Stimulated activated CD4-positive, alpha-beta T cell treated with anti-CD3 and anti-CD28 coated beads, Interleukin-4, amount 100 ng/mL, for 24 hours (primary cell): ENCODE measurements at places on chromosomes 12 and 14.
A peak's percentile ranks its signal among the peaks of the same experiment; 100 is the strongest.

DNA sequence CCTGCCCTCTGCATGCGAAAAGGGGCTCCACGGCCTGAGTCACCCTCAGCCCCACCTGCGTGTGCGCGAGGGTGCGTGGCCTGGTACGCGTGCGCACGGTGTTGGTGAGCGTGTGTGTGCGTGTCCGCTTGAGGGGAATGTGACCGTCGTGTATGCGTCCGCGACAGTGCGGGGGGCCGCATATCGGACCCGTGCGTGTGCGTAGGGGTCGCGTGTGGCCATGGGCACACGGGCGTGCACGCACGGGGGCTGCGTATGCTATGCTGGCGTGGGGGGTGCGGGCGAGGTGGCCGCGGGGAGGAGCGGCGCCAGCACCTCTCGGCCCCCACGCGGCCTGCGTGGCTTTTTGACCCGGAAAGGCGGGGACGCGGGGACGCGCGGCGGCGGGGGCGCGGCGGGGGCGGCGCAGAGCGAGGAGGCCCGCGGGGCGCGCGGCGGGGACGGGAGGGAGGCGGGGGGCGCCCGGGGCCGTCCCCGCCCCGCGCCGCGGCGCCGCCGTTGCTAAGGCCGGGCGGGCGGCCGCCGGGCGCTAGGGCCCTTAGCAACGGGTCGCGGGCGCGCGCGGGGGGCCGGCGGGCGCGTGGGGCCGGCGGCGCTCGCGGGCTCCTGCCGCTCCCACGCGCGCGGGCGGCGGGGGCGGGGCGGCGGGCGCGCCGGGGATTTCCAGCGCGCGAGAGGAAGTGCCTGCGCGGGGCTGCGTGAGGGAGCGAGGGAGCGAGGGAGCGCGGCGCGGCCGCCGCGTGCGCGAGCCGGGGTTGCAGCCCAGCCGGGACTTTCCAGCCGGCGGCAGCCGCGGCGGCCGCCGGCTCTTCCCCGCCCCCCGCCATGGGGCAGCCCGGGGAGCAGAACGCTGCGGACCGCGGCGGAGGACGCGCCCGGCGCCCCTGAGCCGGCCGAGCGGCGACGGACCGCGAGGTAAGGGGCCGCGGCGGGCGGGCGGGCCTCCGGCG lies at the start of gene TRAF3:
Gene TRAF3, plus strand, starts transcription at position 689 of the 950 bp plus-strand sequence. CDS start 92,753 bp downstream, outside the sequence.
- peak; percentile 82 for DNase-seq

DNA sequence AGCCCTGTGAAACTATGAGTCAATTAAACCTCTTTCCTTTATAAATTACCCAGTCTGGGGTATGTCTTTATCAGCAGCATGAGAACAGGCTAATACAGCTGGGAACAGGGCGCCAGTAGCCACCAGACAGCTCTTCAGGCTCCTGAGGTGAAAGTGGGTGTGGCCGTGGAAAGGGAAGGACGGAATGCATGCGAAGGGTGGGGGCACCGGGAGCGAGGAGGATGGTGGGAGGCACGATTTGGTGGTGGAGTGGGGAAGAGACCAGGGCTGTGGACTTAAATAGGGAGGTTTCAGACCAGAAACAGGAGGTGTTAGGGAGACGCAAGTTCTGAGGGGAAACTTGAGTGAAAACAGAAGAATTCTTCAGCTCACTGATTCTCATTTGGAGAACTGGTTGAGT lies 44.1 kb upstream of the CHST11 start:
- DNase-seq: no peak

DNA sequence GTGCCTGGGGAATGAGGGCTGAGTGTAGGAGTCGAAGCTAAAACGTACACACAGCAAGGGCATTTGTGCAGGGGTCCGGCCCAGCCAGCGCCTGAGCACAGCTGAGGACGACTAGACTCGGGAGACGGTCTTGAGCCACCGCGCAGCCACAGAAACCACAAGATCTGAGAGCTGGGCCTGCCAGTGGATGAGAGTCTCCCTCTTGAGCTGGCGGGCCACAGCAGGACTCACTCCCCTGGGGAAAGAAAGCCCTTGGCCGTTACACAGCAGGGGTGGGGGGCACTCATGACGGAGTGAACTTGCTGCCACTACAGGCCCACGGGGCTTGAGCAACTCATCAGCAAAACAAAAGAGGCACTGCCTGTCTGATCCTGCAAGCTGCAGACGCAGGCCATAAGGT lies 23.0 kb downstream of the STX2 start:
- DNase-seq: no peak

- DNase-seq: no peak
Observed at GRCh38 chr12:34406228-34406995, 384.1 kb downstream of the ALG10 start.

DNA sequence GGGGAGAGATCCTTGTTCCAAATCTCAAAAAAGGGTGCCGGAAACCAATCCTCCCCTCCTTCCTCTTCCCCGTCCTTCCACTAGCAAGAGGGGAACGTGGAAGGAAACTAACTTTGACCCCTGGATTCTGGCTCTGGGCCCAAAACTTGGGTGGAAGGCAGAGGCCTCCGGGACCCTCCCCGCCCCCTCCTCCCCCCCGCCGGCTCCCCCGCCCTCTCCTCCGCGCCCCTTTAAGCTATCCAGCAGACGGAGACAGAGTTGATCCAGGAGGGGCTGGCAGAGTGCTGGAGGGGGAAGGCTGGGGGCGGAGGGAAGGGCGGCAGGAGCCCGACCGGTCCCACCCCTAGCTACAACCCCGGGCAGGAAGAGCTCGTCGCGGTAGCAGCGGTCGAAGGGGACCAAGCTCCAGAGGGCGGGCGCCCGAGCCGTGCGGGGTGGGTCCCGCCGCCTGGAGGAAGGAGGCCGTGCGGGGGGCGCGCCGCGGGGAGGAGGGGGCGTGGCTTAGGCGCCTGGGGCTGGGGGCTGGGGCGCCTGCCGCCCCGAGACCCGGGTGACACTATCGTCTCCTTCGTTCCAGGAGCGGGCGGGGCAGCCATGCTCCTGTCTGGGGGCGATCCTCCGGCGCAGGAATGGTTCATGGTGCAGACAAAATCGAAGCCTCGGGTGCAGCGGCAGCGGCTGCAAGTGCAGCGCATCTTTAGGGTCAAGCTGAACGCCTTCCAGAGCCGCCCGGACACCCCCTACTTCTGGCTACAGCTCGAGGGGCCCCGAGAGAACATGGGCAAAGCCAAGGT lies at the start of gene NYNRIN:
Gene NYNRIN, plus strand, starts transcription at position 351 of the 794 bp plus-strand sequence. Its CDS starts 244 bp downstream, at position 595.
- peak; percentile 13 for DNase-seq

DNA sequence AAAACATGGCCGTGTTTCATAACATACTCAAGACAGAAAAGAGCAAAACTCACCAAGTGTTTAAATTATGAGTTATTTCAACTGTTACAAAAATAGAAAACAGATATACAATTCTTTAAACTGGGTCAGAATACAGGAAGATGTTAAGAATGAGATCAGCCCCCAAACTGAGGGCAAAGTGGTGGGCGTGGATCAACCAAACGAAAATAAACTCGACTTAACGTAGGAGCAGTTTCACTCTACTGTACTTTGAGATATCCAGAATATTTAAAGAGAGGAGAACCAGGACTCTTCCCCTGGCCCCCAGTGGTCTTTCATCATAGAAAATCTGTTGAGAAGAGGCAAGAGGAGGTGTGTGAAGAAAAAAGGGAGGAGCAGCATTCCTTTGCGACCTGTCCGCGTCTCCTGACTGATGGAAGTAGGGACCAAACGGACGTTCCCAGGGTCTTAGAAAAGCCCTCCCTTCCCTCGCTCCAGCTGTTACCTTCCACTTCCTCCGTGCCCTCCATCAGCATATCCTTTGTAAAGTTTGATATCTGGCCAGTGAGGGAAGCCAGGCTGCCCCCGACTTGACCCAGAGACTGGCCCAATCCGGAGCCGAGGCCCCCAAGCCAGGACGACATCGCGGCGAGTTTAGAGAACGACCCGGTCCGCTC lies 668 bp downstream of the TRIP11 start:
- peak; percentile 38 for DNase-seq

DNA sequence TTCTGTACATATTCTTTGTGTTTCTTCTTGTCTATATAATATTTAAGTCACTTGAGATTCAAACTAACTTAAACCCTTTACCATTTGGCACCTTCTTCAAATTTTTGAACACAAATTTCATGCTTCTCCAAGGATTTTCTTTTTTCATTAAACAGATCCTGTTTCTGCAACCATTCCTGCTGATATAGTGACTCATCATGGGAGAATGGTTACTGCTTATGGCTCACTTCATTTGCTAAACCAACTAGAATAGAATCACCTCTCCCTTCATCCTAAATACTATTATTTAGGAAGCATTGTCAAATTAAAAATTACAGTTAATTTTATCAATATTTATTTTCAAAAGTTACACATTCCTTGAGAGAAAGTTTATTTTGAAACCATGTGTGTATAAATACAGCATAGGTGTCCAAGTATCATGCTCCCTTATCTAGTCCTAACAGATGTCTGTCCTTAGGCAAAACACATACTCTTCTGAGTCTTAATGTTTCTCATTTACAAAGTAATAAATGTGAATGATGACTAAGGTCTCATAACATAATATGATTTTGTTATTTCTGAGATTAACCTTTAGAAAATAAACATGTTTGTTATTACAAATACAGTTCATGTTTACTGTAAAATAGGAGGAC lies 40.7 kb downstream of the PLCZ1 start:
- DNase-seq: no peak

GRCh38 chr12:78057075-78057474 lies 226.4 kb downstream of the NAV3 start:
- DNase-seq: no peak

DNA sequence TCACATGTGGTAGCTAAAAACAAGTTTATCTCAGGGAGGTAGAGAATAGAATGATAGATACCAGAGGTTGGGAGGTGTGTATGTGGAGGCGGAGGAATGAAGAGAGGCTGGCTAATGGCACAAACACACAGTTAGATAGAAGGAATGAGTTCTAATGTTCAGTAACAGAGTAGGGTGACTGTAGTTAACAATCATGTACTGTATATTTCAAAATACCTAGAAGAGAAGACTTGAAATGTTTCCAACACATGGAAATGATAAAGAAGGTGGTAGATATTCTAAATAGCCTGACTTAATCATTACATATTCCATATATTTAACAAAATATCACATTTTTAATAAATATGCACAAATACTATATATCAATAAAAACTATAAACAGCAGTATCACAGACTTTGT lies 8.9 kb upstream of the IFNG-AS1 start:
- no peak for DNase-seq

DNA sequence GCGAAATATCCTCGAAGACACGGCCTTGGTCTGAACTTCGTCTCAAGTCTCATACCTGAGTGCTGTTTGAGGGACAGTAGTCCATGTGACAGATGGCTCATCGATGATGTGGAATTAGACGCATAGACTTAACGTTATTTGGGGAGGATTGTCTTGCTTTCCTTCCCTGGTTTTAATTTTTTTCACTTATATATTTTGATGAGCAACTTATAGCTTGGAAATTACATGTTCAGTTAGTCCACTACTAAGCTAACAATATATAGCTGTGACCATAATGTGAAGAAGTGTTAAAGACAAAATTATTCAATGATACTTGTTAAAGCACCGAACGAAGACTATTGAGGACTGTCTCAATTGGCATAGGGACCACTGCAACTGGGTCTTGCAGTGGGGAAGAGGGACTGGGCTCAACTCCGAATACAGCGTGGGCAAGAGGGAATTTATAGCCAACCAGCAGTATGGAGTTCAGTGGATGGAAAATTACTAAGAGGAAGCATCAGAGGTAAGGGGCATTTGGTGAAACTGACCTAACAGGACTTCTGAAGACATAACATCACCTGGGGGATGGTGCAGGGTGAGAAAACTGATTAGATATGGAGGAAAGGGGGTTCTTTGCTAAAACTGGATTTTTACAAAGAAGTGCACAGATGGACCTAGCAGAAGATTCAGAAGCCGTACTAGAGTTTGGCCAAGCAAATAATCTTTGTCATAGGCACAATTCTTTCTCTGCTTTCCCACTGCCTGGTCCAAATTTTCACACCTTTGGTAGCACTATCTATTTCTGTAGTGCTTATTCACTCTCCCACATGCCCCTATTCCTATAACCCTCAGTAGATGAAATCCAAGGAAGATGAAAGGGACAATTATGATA lies 910 bp upstream of the TM7SF3 start:
- no peak for DNase-seq

DNA sequence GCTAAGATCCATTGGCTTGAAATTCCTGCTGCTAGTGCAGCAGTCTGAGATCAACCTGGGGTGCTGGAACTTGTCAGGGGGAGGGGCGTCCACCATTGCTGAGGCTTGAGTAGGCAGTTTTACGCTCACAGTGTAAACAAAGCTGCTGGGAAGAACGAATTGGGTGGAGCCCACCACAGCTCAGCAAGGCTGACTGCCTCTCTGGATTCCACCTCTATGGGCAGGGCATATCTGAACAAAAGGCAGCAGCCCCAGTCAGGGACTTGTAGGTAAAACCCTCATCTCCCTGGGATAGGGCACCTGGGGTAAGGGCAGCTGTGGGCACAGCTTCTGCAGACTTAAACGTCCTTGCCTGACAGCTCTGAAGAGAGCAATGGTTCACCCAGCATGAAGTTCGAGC lies 191.7 kb downstream of the ALG10B start:
- no peak for DNase-seq

DNA sequence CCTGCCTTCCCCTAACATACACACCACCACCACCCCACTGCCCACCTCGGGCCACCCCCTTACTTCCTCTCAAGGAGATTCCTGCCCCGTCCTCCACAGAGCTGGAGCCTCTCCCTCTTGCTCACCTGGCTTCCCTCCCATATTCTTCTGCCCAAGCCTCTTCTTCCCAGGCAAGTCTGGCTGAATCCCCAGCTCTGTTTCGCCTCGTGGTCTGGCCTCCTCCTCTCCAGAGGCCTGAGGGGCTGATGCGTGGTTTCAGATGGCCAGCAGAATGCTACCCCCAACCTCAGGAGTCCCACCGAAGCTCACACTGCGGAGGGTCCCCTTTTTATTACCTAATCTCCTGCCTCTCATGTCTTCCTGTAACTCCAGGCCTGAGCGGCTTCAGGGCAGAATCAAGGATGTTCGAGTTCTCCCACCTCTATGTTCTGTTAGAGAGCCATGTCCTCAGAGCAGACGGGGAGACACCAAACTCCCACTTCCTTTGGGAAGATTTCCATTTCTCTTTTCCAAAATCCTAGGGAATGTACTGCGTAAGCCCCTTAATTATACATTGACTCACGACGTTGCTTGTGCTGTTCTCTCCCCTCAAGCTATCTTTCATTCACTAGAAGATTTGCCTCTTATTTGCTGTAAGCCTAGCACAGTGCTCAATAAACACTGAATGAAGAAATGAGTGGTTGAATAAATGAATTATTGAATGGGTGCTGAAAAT lies 33.9 kb upstream of the LTBP2 start:
- DNase-seq: no peak

DNA sequence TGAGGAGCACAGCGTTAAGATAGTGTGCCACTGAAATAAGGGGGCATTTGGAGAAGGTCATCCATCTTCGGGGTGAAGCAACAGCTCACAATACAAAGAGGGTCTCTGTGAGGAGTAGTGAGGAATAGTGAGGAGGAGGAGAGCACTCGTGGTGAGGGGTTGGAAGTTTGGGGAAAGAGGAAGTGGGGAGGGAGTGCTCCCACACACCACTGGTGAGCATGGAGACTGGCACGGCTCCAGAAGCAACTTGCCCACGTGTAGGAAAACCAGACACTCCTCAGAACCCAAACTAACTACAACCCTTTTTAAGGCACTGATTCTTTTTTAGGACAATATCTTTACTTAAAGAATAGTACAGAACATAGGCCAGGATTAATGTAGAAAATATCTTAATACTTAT lies 48.9 kb downstream of the GALNT8 start:
- no peak for DNase-seq

- no peak for DNase-seq
Observed at GRCh38 chr12:103793512-103794045, 47.5 kb downstream of the NT5DC3 start.
